Activated CD8-positive, alpha-beta memory T cell treated with anti-CD3 and anti-CD28 coated beads for 36 hours (primary cell): ENCODE measurements at places on chromosomes 3 and 15. TPM values are rescaled to one million over a fixed set of nuclear protein-coding genes. Genes with fewer than 3 reads are reported as not detected.

The CYP11A1 gene
- total RNA-seq: 0.23 TPM

The PLS1 gene
- 6.0 TPM for total RNA-seq

The MST1R gene
- total RNA-seq: 0.80 TPM

The SCG3 gene
- total RNA-seq: not detected

The CD200R1 gene
- 2.2 TPM for total RNA-seq

The TM4SF4 gene
- not detected for total RNA-seq

The CORO2B gene
- 0.08 TPM for total RNA-seq

The ECE2 gene
- total RNA-seq: not detected

The OR5H1 gene
- total RNA-seq: not detected

The GOLGB1 gene
- total RNA-seq: 15.3 TPM

The NEDD4 gene
- total RNA-seq: 14.0 TPM

The GPR171 gene
- total RNA-seq: 229 TPM

The FANCD2 gene
- 71.4 TPM for total RNA-seq

The SPINK8 gene
- not detected for total RNA-seq

The MSL2 gene
- total RNA-seq: 38.5 TPM

The PPIP5K1 gene
- total RNA-seq: 30.6 TPM

The PEAK1 gene
- total RNA-seq: 27.8 TPM

The NEK11 gene
- 1.7 TPM for total RNA-seq

The KPNA4 gene
- total RNA-seq: 68.3 TPM

The KLF15 gene
- 0.34 TPM for total RNA-seq

The TNIK gene
- total RNA-seq: 15.4 TPM

The WDR93 gene
- 0.11 TPM for total RNA-seq

The RASGRF1 gene
- total RNA-seq: 0.02 TPM

The REC114 gene
- not detected for total RNA-seq

The THPO gene
- not detected for total RNA-seq

The SMCO1 gene
- total RNA-seq: not detected

The CADPS gene
- total RNA-seq: not detected

The ELL3 gene
- total RNA-seq: 0.23 TPM

The CHAC1 gene
- 25.2 TPM for total RNA-seq

The LEKR1 gene
- total RNA-seq: 0.48 TPM

The CCDC80 gene
- not detected for total RNA-seq

The CCDC39 gene
- total RNA-seq: not detected

The SLC12A8 gene
- total RNA-seq: 5.6 TPM

The RTP3 gene
- total RNA-seq: not detected

The SPESP1 gene
- 0.99 TPM for total RNA-seq

The LDHAL6B gene
- not detected for total RNA-seq

The PLSCR2 gene
- total RNA-seq: not detected

The LRRC2 gene
- total RNA-seq: not detected

The TMEM212 gene
- not detected for total RNA-seq

The KNL1 gene
- total RNA-seq: 22.5 TPM

The IMPG2 gene
- 0.06 TPM for total RNA-seq

The NLGN1 gene
- total RNA-seq: not detected

The GABRA5 gene
- not detected for total RNA-seq

The TTC23 gene
- total RNA-seq: 2.2 TPM

The CCDC174 gene
- 15.3 TPM for total RNA-seq

The ISL2 gene
- total RNA-seq: 0.21 TPM

The GOLGA8T gene
- total RNA-seq: not detected

The ZNF660 gene
- total RNA-seq: 0.48 TPM

The WDR72 gene
- not detected for total RNA-seq

The ERICH6 gene
- total RNA-seq: not detected

The SLCO2A1 gene
- total RNA-seq: not detected

The HES1 gene
- not detected for total RNA-seq
